ENCODE measurements at places on chromosomes 4 and X.

GRCh38 chr4:106690487-106690886 lies 321.9 kb upstream of the GIMD1 start:
- DNase-seq = no peak

GRCh38 chrX:110204986-110205385 lies 112.9 kb downstream of the AMMECR1 start:
- DNase-seq = no peak

GRCh38 chrX:136867518-136867917 lies 13.0 kb downstream of the RBMX start:
- DNase-seq = no peak

DNA sequence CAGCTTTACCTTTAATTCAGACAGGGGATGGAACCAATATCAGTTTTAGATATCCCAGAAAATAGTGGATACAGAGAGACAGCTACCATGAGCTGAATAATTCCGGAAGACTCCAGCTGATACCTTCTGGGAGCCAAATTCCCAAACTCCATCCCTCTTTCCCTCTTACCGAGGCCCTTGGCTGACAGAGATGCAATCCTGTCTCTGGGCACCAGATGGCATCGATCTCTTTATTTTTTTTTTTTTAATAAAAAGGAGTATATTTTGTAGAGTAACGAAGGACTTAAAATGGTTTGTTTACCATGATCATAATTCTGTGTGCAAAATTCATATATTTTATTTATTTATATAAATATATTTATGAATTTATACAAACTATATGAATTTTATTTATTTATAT lies 31.0 kb downstream of the RAB40A start:
- no peak for DNase-seq

DNA sequence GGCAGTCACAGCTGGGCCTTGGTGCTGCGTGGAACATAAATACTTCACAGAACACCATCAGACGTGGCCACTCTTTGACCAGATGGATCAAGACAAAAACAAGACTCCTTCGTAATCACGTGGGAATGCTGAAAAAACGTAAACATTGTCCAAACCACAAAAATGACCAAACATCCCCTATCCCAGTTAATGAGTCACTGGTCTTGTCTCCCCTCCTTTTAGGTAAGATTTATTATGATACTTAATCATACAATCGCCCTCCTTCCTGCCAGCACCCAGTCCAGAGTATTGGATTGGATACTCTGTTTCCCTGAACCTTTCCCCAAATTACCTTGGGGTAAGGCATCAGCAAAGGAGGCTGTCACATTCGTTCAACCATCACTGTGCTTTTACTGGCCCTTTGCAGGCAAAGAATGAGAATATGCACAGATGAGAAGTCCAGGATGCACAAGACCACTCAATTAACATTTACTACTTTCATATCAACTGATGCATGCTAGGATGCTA lies 601 bp upstream of the TCEANC start:
- DNase-seq = no peak

GRCh38 chr4:111696505-111696904 lies 448.7 kb upstream of the FAM241A start:
- no peak for DNase-seq
